Stimulated activated CD4-positive, alpha-beta T cell treated with anti-CD3 and anti-CD28 coated beads, Interleukin-15, amount 100 ng/mL, for 1 hour (primary cell): ENCODE measurements at places on chromosomes 7 and 10.

DNA sequence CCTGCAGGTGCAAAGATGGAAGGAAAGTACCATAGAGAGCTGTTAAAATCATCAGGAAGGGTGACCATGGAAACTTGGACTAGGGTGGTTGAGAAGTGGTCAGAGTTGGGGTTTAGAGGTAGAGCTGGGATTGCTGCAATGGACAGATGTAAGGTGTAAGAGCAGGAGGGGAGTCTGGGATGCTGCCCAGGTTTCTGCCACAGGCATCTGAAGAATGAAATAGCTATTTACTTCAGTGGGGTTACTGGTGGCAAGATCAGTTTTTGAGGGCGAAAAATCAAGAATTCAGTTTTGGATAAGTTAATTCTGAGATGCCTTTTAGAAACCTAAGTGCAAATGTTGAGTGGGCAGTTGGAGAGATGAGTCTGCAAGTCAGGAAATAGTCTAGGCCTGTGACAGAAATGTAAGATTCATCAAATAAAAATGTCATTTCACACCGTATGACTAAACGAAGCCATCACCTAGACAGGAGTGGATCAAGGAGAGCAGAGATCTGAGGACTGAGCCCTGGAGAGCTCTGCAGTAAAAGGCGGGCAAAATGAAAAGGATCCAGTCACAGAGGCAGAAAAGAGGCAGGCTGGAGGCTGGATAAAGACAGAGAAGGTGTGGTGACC is 22.7 kb upstream of the TOMM7 start:
- DNase-seq, result no peak

- DNase-seq, result no peak
Measured at GRCh38 chr10:870564-871166, 60.8 kb downstream of the LARP4B start.

DNA sequence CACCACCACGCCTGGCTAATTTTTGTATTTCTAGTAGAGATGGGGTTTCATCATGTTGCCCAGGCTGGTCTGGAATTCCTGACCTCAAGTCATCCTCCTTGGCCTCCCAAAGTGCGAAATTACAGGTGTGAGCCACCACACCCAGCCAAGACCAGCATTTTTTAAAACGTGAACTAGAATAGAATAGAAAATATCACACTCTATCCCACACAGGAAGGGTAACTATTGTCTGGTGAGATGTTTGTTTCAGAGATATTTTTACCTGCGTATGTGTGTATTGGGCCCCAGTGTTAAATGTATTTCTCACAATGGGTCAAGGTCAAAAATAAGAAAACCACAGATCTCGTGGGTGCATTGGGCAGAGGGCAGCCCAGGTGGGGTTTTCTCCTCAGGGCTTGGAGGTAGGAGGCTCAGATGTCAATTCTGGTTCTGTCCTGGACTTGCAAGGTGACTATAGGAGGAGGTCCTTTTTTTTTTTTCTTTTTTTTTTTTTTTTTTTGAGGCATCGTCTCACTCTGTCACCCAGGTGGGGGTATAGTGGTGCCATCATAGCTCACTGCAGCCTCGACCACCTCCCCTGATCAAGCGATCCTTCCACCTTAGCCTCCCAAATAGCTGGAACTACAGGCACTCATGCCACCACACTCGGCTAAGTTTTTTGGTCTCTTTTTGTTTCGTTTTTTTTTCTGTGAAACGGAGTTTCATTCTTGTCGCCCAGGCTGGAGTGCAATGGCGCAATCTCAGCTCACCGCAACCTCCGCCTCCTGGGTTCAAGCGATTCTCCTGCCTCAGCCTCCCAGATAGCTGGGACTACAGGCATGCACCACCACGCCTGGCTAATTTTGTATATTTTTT is 19.0 kb downstream of the SH2B2 start:
- no peak for DNase-seq

- no peak for DNase-seq
Measured at GRCh38 chr10:1739751-1740150, 2.4 kb upstream of the ADARB2 start.

DNA sequence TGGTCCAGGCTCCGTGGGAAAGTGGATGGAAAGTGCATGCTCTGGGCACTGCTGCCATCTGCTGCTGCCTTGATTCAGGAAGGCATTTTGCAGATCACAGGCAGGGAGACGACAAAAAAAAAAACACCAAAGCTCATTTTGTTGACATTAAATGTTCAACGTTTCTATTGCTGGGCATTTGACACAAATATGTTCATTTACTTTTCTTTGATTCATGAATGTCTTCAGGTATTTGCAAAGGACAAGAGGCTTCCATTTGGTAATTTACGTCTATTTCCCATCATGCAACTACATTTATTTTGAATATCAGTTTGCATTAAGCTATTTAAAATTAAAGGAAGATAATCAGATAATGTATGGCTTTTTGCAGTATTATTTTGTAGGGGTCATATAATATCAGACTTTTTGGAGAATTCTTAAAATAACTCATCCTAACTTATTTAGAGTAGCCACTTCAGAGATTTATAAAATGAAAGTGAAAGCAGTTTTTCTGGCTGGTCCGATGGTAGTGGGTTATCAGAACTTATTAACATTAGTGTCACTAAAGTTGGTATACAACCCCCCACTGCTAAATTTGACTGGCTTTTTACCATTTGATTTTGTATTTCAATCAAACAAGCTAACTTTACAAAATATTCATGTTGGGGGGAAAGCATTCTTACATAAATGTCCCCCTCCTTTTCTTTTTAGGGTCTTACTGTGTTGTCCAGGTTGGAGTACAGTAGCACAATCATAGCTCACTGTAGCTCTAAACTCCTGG is 65.3 kb downstream of the PDIA4 start:
- peak; percentile 43 for DNase-seq
